Naive thymus-derived CD8-positive, alpha-beta T cell (primary cell): ENCODE measurements at places on chromosomes 6 and 20.

DNA sequence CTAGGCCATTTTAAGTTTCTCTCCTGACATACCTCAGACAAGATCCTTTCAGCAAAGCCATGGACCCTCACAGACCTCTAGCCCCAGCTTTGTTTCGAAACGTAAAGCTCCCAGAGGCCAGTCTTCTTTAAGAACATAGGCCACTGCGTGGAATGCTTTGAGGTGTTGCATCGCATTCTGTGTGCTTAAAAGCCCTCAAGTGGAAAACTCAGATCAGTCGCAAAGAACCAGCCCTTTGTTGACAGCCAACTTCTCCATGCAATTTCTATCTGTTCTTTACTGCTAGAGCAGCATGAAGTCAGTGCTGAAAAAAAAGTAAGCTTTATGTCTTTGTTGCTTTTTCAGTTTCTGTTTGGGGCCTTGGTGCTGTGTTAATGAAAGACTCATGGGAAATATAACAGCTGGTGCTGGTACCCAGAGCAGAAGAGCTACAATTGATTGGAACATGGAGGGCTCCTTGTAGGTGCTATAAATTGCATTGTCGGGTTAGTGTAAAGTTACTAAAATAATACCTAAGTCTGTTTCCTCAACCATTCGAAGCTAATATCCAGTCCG lies 142.6 kb downstream of the MAP3K7 start:
- no peaks in the 10 kb centered on the region for H3K36me3 ChIP-seq
- no peak overlapping the region for H3K27ac ChIP-seq
- no peaks in the 10 kb centered on the region for H3K27me3 ChIP-seq
- no peak for DNase-seq
- H3K4me1 ChIP-seq = peaks cover 7% of the 10 kb centered on the region

GRCh38 chr6:134787261-134787877 lies 162.5 kb downstream of the ALDH8A1 start:
- H3K4me1 ChIP-seq = no peaks in the 10 kb centered on the region
- DNase-seq = no peak
- H3K36me3 ChIP-seq = peaks cover 16% of the 10 kb centered on the region

- DNase-seq = no peak
- H3K36me3 ChIP-seq = no peaks in the 10 kb centered on the region
- no peaks in the 10 kb centered on the region for H3K4me1 ChIP-seq
- no peak overlapping the region for H3K27ac ChIP-seq
Observed at GRCh38 chr20:48006036-48006833, 221.0 kb upstream of the SULF2 start.

DNA sequence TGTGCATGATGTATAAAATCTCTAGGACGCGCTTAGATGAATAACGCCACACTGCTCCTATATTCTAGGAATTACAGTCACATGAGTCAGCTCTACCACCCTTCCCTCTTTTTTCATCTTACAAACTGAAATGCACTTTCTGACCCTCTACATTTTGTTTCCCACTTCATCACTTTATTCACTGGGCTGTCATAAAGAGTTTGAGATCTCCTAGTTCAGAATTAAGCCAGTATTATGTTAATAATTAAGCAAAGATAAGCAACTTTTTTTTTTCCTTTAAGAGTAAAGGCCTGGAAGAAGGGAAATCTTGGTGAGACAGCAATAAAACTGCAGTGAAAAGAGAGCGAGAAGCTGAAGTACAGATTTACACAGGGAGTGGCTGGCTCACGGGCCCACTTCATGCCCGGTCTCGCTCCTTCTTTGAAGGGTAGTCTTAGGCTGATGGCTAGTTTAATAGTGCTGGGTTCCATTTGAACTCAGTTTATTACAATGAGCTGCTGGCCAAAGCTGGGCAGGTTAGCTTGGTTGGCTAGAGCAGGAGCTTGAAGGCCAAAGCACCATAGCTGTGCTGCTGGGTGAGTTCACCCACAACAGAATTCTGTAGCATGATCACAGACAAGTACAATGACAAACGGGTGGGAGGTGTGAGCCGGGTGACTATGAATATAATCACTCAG lies 110.6 kb downstream of the MAP7 start:
- no peaks in the 10 kb centered on the region for H3K27me3 ChIP-seq
- no peak overlapping the region for H3K27ac ChIP-seq
- H3K4me3 ChIP-seq = no peak overlapping the region

- no peak for DNase-seq
- no peak overlapping the region for H3K4me3 ChIP-seq
Observed at GRCh38 chr20:32157611-32158010, 48.1 kb downstream of the TM9SF4 start.

- H3K27ac ChIP-seq = no peak overlapping the region
- H3K27me3 ChIP-seq = no peaks in the 10 kb centered on the region
- no peak overlapping the region for H3K4me3 ChIP-seq
- no peaks in the 10 kb centered on the region for H3K36me3 ChIP-seq
- no peak for DNase-seq
Observed at GRCh38 chr6:166439366-166440091, 56.8 kb upstream of the MPC1 start.

GRCh38 chr6:39225946-39226437 lies 3.3 kb downstream of the KCNK5 start:
- no peaks in the 10 kb centered on the region for H3K36me3 ChIP-seq
- no peaks in the 10 kb centered on the region for H3K27me3 ChIP-seq
- H3K4me1 ChIP-seq = peaks cover 50% of the 10 kb centered on the region
- peak overlapping the region; percentile 71 for H3K27ac ChIP-seq

GRCh38 chr20:51376111-51376510 lies 166.4 kb downstream of the NFATC2 start:
- DNase-seq = no peak
- no peaks in the 10 kb centered on the region for H3K27me3 ChIP-seq
- no peak overlapping the region for H3K27ac ChIP-seq
- no peak overlapping the region for H3K4me3 ChIP-seq
- H3K36me3 ChIP-seq = peaks cover 2% of the 10 kb centered on the region
- H3K4me1 ChIP-seq = peaks cover 3% of the 10 kb centered on the region

DNA sequence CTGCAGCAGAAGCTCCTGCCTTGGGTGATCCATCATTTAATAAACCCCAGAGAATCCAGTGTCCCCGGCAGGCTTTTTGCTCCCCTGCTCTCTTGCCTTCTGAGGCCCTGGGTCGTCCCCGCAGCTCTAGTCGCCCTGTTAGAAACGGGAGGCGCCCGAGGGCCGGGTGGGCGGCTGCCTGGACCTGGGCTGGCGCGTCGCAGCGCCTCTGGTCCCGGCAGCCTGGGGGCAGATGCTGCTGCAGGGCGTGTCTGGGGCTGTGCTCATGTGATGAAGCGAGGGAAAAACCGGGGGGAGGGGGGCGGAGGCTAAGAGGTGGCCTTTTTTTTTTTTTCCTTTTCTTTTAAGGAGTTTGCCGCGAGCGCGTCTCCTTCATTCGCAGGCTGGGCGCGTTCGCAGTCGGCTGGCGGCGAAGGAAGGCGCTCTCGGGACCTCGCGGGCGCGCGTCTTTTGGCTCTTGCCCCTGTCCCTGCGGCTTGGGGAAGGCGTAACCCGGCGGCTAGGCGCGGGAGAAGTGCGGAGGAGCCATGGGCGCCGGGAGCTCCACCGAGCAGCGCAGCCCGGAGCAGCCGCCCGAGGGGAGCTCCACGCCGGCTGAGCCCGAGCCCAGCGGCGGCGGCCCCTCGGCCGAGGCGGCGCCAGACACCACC lies 394 bp downstream of the AKAP12 start:
- peak overlapping the region; percentile 59 for H3K4me3 ChIP-seq
- H3K27ac ChIP-seq = no peak overlapping the region
- H3K4me1 ChIP-seq = no peaks in the 10 kb centered on the region
- no peaks in the 10 kb centered on the region for H3K36me3 ChIP-seq
- no peak for DNase-seq
- peaks cover 80% of the 10 kb centered on the region for H3K27me3 ChIP-seq

DNA sequence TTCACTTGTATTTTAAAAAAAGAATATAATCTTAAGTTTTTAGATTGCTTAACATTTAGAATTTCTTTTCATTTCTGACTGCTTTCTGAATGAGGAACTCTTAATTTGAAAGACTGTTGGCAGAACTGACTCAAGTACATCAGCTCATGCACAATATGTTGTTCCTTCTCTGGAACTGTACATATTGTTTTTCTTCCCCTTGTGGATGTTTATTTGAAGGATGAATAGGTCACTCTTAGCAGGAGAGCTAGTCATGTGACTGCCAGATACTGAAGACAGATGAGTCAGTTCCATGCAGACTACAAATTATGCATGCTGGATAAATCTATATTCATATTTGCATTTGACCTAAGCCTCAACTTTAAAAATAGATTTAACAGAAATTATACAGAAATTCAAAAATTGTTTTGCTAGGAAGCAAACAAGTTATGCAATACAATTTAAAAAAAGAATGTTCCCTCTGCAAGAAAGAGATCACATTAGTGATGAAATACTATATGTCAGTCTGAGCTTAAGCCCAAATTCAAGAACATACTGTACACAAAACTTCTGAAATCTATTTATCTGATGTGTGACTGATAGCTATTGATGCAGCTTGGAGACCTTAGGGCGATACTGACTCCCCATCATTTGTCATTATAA lies 1274.9 kb upstream of the GJE1 start:
- H3K4me1 ChIP-seq = no peaks in the 10 kb centered on the region
- no peak overlapping the region for H3K27ac ChIP-seq
- H3K27me3 ChIP-seq = no peaks in the 10 kb centered on the region
- H3K4me3 ChIP-seq = no peak overlapping the region
- H3K36me3 ChIP-seq = no peaks in the 10 kb centered on the region

DNA sequence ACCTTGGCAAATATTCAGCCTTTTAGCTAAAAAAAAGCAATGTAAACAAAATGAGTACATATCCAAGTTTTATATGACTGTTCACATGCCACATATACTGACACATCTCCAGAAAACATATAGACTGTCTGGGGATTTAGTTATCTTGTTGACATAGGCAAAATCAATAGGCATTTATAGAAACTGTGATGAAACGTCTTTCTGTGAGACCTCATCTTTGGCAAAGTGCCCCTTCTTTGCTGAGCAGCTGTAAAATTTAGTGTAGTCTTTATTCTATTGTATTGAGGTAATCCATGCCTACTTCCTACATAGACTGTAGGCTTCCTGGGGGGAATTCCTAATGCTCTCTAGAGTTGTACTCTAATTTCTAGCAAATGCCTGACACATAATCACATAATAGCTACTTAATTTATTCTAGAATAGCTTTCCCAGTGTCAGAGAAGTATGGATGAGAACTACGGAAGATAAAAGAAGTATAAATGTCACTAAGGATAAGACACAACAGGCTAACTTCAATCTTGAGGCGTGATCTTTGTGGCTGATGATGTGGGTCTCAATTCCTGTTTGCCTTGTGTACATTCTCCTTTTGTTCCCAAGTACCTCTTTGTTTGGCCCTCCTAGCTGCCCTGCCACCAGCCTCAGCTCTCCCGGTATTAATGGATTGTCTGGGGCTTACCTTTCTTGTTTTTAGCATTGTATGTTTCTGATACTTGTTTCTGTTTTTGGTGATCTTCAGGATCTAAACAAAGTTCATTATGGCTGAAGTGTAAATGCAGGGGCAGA lies 30.6 kb downstream of the PTCHD4 start:
- H3K27me3 ChIP-seq = peaks cover 2% of the 10 kb centered on the region
- DNase-seq = no peak
- no peak overlapping the region for H3K4me3 ChIP-seq
